ENCODE measurements at places on chromosomes 2 and 18. TPM values are rescaled to one million over a fixed set of nuclear protein-coding genes. Genes with fewer than 3 reads are reported as not detected.

GRCh38 chr18:65411061-65411460, 339.8 kb upstream of the CDH7 start:
- DNase-seq = no peak

DNA sequence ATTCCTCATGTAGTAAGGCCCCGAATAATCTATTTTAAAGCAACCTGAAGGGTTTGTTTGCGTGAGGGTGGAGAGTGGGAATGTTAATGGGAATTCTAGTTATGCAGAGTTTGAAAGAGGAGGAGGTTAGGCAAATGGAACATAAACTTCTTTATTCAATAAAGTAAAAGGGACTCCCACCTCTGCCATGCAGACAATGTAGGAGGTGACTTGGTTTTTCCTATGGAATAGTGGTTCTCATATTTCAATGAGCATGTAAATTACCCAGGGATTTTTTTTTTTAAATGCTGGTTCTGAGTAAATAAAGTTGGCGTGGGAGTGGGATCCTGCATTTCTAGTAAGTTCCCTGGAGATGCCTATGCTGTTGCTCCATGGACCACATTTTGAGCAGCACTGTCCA, 367.9 kb downstream of the THSD7B start:
- no peak for DNase-seq

DNA sequence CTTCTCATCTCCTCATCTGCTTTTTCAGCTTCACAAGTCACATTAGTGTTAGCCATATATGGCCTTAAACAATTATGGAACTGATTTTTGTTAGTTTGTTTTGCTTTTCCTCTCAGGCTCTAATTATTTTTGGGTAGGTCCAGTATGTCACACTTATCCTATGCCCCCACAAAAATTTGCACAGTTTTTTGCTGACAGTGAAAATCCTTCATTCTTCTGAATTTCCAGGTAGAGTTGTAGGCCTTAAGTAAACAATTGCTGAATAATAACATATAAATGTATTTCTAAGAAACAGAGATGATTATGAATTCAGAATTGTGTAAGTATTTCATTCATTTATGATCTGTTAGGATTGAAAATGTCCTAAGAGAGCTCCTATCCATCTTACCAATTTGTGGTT, 8.6 kb upstream of the SERPINB10 start:
- DNase-seq = no peak

- DNase-seq = no peak
Measured at GRCh38 chr18:8065284-8065683, 498.2 kb downstream of the PTPRM start.

DNA sequence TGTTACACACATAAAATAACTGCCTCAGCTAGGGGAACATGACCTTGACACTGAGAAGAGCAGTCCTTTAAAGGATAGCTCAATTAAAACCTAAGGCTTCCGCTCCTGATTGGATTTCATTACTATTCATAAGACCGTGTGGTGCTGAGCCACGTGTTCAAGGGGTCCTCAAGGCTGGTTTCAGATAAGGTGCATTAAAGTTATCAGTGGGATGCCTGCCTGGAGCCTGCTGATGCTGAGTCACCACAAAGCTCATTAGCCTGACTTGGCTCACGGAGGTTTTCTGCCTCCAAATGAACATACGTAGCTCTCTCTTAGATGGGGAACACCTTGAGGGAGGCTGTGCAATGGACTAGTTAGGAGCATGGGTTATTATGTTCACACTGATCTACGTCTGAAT, 518.9 kb downstream of the TDRD15 start:
- no peak for DNase-seq

- no peak for DNase-seq
Measured at GRCh38 chr2:237205043-237205541, 119.4 kb downstream of the COPS8 start.

DNA sequence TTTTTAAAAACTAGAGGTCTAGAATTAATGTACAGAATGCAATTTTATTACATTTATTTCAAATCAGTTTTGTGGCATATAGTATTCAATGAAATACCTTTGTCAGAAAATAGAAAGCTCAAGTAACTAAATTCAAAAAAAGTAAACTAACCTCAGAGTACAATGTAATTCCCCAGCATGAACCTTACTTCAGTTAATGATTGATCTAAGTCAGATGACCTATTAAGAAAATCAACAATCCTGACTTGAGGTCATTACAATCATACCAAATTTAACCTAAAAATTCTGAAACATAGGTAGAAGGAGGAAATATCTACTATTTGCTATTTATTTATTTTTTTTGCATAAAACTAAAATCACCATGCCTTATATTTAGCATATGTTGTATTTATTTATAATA, 142.9 kb downstream of the CCDC102B start:
- DNase-seq = no peak

DNA sequence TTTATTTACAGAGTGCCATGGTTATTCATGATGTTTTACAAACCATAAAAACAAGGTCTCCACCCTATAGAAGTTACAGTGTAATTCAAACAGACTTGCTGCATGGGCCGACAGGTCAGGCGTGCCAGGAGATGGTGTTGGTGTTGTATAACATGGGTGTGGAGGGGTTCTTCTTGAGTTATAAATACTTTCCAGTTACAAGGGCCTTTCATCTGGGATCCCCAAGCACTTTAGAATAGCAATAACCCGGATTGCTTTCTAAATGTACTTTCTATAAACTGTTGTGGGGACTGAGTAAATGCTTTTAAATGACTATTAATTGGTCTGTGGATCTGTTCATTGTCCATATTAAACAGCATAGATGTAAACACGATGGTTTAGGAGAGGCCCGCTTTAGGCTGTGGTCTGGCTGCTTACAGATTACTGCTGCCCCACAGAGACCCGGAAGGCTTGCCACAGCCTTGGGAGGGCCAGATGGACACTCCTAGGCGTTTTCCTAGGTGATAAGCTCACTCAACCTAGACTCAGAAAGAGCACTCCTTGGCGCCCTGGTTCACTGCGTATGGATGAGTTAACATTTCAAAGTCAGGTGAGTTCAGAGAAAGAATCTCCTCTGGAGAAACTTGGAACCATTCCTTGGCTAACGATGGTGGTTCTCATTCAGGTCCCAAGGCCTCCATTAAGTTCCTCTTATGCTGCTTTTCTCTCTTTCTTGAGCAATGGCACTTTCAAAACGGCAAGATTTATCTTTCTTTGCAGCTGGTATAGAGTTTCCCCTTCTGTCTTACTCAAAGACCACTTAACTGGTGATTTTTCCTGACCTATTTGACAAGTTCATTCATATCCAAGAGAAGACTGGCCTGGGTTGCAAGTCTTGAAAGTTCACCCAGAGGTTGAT, 3.6 kb upstream of the KIAA2012 start:
- no peak for DNase-seq

- peak; percentile 68 for DNase-seq
Measured at GRCh38 chr18:32549248-32550110, 78.8 kb upstream of the GAREM1 start.

GRCh38 chr2:61978522-61978921, 73.0 kb downstream of the COMMD1 start:
- DNase-seq = no peak

GRCh38 chr18:77776104-77776503, 526.5 kb downstream of the GALR1 start:
- no peak for DNase-seq

Gene BCL2
- 0.05 TPM for total RNA-seq

Gene RGPD8
- 2.5 TPM for total RNA-seq

Gene AOX1
- total RNA-seq = not detected

Gene TEX44
- total RNA-seq = not detected

Gene ARHGAP25
- not detected for total RNA-seq

Gene PLCD4
- not detected for total RNA-seq

Gene OSBPL1A
- total RNA-seq = 13.7 TPM

Gene MC5R
- total RNA-seq = 0.47 TPM
